Inflammatory macrophage treated with lipopolysaccharide for 1 hour (primary cell): ENCODE measurements at places on chromosomes 4 and X.

DNA sequence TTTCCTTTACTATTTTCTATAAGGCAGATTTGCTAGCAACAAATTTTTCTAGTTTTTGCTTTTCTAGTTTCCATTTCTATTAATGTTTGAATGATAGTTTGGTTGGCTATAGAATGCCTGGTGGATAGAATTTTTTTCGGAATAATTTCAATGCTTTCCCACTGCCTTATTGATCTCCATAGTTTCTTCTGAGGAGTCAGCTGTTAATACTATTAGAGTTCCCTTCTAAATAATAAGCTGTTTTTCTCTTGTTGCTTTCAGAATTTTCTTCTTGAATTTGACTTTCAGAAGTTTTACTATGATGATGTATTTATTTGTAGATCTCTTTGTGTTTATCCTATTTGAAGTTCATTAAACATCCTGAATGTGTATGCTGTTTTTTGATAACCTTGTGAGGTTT, 91.8 kb downstream of the VSIG4 start:
- DNase-seq, result no peak

- DNase-seq, result no peak
Measured at GRCh38 chr4:8702020-8702495, 109.5 kb downstream of the CPZ start.

DNA sequence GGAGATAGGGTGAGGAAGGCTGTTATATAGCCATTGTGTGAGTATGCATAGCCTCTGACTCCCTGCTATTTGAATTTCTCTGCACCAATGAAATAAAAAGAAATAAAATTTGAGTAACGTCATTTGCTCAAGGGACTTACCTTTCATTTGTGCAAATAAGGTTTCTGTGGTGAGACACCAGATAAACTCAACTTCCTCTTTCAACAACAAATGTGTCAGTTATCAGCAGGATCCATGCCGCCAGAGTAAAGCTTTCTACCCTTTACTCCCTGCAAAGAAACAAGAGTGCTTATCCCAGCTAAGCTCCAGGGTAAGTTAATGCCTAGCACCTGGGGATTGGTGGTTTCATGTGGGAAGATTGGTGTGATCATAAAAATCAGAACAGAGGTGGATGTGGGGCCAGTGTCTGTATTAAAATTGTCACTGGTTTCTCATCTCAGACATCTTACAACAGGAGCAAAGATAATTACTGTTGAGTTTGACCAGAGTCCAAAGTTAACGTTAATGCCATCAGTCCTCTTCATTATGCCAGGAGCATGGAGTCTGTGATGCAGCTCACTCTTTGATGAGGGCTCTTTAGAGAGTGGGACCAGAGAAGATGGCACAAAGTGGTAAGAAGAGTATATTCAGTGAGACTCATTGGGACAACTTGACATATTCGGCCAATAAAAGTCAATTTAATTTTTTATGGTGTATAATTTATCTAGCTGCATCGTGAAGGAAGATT, at the start of gene P2RY10:
Gene P2RY10 (plus strand): TSS at position 206 of the 727 bp plus-strand sequence. CDS start 15,130 bp downstream, outside the sequence.
- no peak for DNase-seq

DNA sequence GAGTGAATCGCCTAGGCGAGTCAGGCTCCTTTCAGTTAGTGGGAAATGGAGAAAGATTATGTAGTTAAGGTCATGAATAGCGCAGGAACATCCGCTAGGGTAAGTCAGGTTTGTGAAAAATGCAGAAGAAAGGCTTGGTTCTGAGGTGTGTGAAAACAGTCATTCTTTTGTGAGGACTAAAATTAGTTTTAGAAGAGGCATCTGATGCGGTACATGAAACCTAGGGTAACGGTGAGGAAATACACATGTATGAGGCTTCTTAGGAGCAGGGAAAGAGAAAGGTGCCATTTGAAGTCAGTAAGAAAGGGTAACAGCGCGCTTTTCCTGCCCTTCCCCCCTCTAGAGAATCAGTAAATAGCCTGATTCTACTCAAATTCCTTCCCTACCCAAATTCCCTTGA, 570 bp upstream of the RNF128 start:
- DNase-seq, result no peak

GRCh38 chrX:133527415-133527814, 112.1 kb upstream of the GPC4 start:
- no peak for DNase-seq

DNA sequence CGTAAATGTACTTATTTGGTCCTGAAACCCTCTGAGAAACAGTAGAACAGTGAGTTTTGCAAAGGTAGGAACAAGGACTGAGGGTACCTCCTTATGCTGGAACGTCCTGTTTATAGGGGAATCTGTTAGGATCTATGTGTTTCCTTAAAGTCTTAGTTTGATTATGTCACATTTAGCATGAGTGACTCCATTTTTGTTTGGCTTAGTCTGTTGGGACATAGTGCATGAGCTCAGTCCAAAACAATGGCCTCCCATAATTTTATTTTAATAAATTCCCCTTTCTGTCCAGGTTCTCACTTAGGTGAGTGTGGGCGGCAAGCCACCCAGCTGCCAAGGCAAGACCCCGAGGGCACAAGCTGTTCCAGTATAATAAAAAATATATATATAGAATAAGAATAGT, 27.7 kb downstream of the HTT-AS start:
- DNase-seq, result no peak

DNA sequence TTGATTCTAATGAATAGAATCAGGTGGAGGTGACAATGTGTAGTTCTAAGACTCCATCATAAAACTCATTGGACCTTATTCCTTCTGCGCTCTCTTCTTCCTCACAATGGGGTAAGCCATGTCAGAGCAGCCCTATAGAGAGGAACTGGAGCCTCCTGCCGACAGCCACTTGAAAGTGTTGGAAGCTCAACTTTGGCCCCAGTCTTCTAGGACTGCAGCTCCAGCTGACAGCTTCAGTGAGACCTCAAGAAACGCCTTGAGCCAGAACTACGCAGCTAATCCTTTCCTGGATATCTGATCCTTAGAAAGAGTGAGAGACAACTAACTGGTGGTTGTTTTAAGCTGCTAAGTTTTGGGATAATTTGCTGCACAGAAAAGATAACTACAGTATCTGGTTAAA, 22.1 kb upstream of the ADH7 start:
- no peak for DNase-seq

DNA sequence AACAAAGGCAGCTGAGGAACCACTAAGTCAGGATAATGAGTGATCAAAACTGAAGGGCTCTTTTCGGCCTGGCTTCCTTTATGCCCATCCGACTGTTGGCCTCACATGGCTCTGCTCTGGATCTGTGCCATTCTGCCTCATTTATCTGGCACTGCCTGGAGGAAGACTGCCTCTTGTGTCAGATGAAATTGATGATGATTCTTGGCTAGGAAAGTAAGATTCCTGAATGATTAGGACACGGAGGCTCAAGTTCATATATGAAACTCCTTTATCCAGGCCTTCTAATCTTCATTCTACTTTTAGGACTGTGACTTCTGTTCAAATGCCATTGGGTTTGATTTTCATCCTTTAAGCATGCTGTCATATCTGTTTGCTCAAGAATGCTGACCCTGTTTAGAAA, 475.4 kb upstream of the RPS6KA3 start:
- no peak for DNase-seq

DNA sequence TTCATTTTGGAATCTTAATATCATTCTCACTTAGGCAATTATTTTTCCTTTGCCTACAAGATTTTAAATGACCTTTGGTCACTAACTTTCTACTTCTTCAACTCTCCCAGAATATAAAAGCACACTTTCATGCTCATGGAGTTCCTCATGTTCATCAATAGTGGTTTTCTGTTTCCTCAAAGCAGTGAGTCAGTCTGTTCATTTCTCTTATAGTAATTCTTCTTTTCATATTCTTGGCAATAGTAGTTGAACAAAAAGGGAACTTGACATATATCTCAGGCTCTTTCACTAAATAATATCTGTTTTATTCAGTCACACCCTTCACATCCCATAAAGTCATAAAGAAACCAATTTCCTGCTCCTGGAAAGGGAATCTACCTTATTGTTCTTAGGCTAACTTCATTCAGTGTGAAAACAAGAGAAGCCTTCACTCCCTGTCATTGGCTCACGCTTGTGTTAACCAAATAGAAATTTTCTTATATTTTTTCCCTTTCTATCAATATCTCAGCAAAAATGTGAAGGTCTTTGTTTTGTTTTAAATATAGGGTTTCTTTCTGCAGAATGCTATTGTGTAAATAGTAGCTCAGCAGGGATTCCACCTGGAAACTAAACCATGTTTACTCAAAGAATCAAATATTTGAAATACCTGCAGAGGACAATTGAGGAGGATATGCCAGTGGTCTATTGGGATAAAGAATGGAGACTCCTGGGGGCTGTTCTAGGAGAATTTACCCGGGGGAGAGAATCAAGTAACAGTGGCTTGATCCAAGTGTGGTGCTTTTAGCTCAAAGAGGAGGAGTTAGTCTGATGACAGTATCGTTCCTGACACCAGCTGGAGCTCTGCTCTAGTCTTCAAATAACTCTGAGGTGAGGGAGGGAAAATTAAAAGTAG, 13.4 kb upstream of the TNIP3 start:
- DNase-seq, result peak; percentile 76

DNA sequence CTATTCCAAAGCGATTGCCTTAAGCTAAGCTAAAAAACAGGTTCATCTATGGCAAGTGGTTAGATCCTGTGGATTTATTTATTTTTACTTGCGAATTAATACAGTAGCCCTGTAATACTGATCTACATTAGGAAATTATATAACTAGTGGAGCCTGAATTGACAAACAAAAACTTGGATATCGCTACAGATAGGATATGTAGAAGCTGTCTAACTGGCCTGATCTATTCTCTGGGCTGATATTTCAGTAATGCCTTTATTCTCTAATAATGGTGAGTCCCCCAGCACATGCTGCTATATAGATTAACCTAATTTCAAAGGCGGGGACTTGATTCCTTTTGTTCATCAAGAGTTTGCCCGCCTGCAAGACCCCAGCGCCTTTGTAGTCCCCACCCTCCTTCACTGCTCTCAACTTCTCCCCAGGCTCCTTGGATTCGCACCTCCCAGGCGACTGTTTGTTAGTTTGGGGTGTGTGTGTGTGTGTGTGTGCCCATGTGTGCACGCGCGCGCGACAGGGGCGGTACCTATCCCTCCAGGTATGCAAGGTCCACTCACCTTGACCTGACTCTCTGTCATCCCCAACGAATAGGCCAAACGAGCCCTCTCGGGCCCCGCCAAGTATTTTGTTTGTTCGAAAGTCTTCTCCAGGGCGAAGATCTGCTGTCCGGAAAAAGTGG, 3.8 kb downstream of the NKX6-1 start:
- no peak for DNase-seq

- DNase-seq, result no peak
Measured at GRCh38 chrX:153782313-153782712, 1.5 kb downstream of the SRPK3 start.

- no peak for DNase-seq
Measured at GRCh38 chr4:5572114-5572513, 136.2 kb downstream of the EVC2 start.

DNA sequence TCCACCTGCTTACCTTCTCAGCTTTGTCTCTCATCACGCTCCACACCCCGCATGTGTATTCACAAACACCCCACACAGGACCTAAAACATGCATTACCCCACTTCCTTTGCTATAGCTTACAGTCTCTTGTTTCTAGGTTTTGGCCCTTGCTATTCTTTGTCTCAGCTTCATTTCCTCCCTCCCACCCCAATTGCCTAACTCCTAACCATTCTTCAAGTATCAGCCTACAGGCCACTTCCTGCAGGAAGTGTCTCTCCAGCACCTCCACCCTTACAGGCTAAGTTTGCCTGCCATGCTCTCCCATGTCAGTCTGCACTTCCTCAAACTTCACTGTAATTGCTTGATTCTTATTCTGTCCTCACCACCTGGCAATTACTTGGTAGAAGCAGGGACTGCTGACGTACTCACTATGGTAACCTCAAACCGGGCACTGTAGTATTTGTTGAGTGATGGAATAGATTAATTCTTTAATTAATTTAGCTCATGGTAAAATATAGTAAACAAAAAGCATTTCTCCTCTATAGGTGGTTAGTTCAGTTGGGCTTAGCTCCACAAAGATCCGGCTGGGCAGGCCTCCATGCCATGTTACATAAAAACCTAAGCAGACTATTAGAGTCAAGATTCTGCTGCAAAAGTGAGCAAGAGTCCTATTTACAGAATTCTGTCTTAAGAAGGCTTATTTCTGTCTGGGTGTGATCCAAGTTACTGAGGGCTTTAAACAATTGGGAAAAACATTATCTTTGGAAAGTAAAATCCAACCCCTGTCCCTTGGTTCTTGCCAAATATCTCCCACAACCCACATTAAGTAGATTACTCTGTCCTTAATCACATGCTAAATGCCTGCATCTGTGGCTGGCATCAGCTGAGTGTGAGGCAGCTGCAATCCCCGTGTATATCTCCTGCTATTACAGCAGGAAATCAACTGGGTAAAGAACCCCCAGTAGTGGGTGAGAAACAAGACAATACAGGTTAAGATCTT, 124.7 kb upstream of the CPEB2 start:
- DNase-seq, result peak; percentile 87

- no peak for DNase-seq
Measured at GRCh38 chr4:1359144-1359501, 12.1 kb downstream of the UVSSA start.

DNA sequence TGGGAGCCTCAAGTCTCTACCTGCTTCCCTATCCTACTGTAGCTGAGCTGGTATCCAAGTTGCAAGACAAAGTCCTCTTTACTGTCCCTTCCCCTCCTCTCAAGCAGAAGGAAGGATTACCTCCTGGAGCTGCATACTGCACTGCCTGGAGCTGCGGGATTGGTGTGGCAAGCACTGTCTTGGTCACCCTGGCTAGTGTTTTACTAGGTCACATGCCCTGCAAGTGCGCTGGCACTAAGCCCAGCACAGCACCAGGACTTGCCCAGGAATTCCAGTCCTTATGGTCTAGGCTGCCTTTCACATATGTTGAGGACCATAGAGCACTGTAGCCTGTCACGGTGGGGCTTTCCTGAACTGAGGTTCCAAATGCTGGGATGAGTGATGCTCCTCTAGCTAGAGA, 227.3 kb upstream of the ZC4H2 start:
- no peak for DNase-seq

DNA sequence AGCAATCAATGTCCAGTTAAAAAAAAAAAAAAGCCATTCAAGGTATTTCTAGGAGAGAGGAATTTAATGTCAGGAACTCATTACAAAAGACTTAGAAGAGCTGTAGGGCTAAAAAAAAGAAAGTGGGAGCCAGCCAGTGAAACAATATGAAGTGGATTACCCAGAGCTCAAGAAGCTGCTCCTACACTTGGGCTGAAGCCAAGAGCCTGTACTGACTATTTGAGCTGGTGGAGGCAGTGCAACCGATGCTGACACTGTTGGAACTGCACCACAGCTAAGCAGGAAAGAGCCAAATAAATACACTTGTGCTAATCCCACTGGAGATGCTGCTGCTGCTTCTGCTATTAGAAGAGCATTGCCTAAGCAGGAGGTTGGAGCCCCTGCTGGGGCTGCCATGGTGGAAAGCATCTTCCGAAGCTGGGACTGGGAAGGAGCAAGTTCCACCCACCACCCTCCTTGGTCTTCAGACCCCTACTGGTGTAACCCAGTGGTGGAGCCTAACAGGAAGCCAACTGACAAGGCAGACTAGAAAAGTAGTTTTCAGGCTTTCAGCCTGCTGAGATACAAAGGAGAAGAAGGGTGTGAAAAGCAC, 65.4 kb downstream of the CXXC4 start:
- DNase-seq, result no peak

GRCh38 chr4:146271466-146271865, 57.1 kb downstream of the REELD1 start:
- no peak for DNase-seq

- peak; percentile 28 for DNase-seq
Measured at GRCh38 chrX:46849933-46850332, 13.1 kb downstream of the RP2 start.
